Activated CD4-positive, alpha-beta memory T cell treated with anti-CD3 and anti-CD28 coated beads, Interleukin-2, amount 10 ng/mL, durations not matched to agents 7 days and 5 days (primary cell): ENCODE measurements at places on chromosomes 13 and 19.

- no peaks in the 10 kb centered on the region for H3K36me3 ChIP-seq
- H3K4me3 ChIP-seq = no peak overlapping the region
- no peak for DNase-seq
- H3K27ac ChIP-seq = no peak overlapping the region
These were observed 34.7 kb upstream of the DOCK9 start for GRCh38 chr13:99012539-99012938.

DNA sequence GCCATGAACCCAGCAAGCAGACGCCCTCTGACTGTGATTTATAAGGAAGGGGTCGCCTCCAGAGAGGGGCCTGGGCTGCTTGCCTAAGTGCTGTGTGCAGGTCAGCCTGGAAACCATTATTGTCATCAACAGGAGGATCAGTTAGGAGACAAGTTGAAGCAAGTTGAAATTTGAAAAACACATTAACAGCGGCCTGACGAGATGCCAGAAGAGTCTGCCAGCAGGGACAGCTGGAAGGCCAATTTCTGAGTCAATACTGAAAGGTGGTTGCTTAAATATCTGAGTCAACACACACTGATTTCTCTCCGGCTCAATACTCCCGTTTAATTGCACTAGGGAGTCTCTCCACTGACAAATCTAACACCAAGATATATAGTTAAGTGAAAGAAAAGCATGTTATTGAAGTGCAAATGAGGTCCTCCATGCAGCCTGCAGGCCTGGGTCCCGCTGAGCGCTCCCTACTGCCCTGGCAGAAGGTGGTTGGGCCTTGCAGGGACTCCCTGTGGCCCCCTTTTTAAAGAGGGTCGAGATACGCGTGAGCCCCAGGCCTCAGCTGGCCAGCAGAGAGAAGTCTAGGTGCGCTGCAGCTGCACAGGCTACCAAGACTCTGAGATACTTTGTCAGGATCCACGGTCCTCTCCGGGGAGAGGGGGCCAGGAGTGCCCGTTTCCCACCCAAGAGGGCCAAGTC lies 91.1 kb downstream of the RNASEH2B start:
- no peaks in the 10 kb centered on the region for H3K4me1 ChIP-seq
- no peaks in the 10 kb centered on the region for H3K36me3 ChIP-seq
- no peak overlapping the region for H3K4me3 ChIP-seq
- H3K27ac ChIP-seq = no peak overlapping the region
- H3K27me3 ChIP-seq = peaks cover 7% of the 10 kb centered on the region

GRCh38 chr13:56615572-56615971 lies 525.1 kb upstream of the PRR20A start:
- no peak overlapping the region for H3K27ac ChIP-seq
- no peak for DNase-seq

GRCh38 chr19:41895745-41896580 lies 13.0 kb downstream of the ARHGEF1 start:
- H3K4me3 ChIP-seq = no peak overlapping the region
- H3K27ac ChIP-seq = peak overlapping the region; percentile 31
- peaks cover 41% of the 10 kb centered on the region for H3K4me1 ChIP-seq
- H3K36me3 ChIP-seq = peaks cover 64% of the 10 kb centered on the region
- H3K27me3 ChIP-seq = no peaks in the 10 kb centered on the region

GRCh38 chr19:19777692-19778091 lies 43.9 kb downstream of the ZNF506 start:
- H3K27ac ChIP-seq = no peak overlapping the region
- peak overlapping the region; percentile 92 for H3K4me3 ChIP-seq
- H3K36me3 ChIP-seq = peaks cover 46% of the 10 kb centered on the region
- peaks cover 41% of the 10 kb centered on the region for H3K4me1 ChIP-seq

DNA sequence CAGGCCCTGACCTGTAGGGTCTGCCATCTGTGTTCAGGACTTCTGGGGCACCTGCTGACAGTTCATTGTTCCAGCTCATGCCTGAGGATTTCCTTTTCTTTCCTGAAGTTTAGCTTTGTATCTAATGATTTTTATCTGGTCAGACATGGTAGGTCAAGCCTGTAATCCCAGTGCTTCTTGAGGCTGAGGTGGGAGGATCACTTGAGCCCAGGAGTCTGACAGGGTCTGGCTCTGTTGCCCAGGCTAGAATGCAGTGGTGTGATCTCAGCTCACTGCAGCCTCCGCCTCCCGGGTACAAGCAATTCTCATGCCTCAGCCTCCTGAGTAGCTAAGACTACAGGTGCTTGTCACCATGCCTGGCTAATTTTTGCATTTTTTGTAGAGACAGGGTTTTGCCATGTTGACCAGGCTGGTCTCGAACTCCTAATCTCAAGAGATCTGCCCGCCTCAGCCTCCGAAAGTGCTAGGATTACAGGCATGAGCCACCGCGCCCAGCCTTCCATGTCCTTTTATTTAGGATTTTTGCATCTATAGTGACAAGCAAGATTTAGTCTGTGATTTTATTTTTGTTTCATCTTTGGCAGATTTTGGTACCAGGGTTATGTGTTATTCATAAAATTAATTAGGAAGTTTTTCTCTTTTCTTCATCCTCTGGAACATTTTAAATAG lies 33.2 kb downstream of the CHST8 start:
- no peak overlapping the region for H3K27ac ChIP-seq
- no peaks in the 10 kb centered on the region for H3K36me3 ChIP-seq
- no peaks in the 10 kb centered on the region for H3K4me1 ChIP-seq
- no peak for DNase-seq
- H3K4me3 ChIP-seq = no peak overlapping the region

DNA sequence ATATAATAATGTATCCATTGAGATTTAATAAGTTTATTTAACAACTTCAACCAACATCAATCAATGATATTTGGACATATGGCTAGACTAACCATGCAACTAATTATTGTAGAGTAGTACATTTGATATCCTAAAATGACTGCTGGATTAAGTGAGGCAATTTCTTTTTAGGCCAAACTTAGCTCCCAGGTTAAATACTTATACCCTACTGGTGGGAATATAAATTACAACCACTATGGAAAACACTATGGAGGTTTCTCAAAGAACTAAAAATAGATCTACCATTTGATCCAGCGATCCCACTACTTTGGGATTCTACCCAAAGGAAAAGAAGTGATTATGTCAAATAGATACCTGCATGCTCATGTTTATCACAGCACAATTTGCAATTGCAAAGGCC lies 345.8 kb downstream of the RBM26 start:
- no peak overlapping the region for H3K4me3 ChIP-seq
- H3K27ac ChIP-seq = no peak overlapping the region
- H3K4me1 ChIP-seq = no peaks in the 10 kb centered on the region
- no peaks in the 10 kb centered on the region for H3K36me3 ChIP-seq
- H3K27me3 ChIP-seq = peaks cover 6% of the 10 kb centered on the region
- DNase-seq = no peak

DNA sequence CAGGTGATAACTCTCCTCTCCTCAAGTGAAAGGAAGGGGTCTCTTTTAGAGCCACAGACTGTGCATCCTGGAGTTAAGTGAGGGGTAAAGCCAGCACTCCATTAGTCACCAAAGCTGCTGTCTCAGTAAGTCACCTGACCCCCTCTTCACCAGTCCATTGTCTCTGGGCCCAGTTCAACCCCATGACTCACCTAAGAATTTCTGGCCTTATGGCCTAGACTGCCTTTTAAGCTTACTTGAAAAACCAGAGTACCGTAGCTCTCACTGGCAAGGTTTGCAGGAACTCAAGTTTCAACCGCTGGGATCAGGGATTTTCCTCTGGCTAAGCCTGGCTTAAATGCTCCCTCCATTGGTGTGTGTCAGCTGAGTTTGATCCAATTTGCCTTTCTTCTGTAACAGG lies 23.4 kb upstream of the EID2 start:
- no peak overlapping the region for H3K27ac ChIP-seq
- no peaks in the 10 kb centered on the region for H3K36me3 ChIP-seq
- H3K4me3 ChIP-seq = no peak overlapping the region

GRCh38 chr19:10393137-10393536 lies 10.2 kb downstream of the CDC37 start:
- H3K27ac ChIP-seq = no peak overlapping the region
- H3K4me1 ChIP-seq = peaks cover 9% of the 10 kb centered on the region
- H3K4me3 ChIP-seq = no peak overlapping the region
- no peaks in the 10 kb centered on the region for H3K27me3 ChIP-seq
- H3K36me3 ChIP-seq = peaks cover 66% of the 10 kb centered on the region

DNA sequence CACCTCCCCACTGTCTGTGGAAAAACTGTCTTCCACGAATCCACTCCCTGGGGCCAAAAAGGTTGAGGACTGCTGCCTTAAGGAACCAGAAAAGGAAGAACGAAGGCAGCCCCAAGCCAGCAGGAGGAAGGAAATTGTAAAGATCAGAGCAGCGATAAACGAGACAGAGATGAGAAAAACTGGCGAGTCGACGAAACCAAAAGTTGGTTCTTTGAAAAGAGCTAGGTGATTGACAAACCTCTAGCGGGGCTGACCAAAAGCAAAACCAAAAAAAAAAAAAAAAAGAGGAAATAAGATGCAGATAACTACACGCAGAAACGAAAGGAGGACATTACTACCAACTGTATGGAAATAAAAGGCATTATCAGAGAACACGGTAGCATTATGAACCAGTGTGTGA lies 76.9 kb downstream of the GADD45B start:
- peaks cover 2% of the 10 kb centered on the region for H3K36me3 ChIP-seq
- peak; percentile 76 for DNase-seq
- H3K27ac ChIP-seq = peak overlapping the region; percentile 93
- peak overlapping the region; percentile 61 for H3K4me3 ChIP-seq
- H3K27me3 ChIP-seq = peaks cover 3% of the 10 kb centered on the region
- peaks cover 39% of the 10 kb centered on the region for H3K4me1 ChIP-seq

DNA sequence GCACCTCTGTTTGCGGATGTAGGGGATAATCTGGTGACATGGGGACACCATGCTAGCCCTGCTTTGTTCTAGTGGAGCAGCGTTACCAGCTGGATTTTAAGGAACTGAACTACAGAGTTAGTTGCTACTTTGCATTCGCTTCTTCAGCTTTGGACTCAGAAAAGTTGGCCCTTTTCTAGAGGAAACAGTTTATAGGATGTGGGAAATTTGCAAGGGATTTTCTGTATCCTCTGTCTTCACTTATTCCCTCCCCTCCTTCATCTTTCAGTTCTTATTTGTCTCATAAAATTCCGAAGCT lies 2.1 kb downstream of the GATAD2A start:
- H3K27ac ChIP-seq = no peak overlapping the region
- no peak for DNase-seq
- H3K36me3 ChIP-seq = peaks cover 29% of the 10 kb centered on the region
- peaks cover 76% of the 10 kb centered on the region for H3K4me1 ChIP-seq
- no peaks in the 10 kb centered on the region for H3K27me3 ChIP-seq

DNA sequence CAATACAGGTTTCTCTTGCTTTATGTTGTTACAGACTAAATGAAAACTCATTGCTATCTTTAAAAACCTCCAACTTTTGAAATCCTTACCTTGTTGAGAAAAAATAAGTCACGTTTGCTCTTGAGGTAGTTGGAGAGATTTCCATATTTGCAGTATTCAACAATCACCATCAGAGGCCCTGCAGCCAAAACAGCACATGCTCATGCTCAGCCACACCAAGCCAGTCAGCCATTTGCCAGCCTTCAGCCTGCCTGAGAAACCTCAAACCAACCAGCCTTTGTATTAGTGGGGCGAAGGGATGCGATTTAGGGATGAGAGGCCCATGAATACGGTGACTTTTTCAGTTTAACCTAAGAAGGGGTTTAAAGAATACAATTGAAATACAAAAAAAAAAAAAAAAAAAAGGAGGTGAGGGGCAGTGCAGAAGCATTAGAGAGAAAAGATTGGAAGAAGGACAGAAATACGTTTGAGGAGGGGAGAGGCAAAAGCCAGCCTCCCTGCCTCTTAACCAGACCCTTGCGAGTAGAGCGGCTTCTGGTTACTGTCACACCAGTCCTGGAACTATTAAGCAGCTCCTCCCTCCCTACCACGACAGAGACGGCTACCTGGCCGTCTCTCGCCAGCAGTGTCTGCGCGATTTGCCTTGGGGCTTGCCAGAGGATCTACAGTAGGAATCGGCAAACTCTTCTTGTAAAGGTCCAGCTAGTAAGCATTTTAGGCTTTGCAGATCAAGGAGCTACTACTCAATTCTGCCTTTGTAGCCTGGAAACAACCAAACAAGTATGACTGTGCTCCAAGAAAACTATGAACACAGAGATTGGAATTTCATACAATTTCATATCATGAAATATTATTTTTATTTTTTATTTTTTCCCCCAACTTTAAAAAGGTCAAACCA lies 167.3 kb downstream of the FLT1 start:
- no peak overlapping the region for H3K4me3 ChIP-seq
- H3K27ac ChIP-seq = no peak overlapping the region
- H3K27me3 ChIP-seq = peaks cover 3% of the 10 kb centered on the region
- H3K4me1 ChIP-seq = no peaks in the 10 kb centered on the region
- no peaks in the 10 kb centered on the region for H3K36me3 ChIP-seq
- DNase-seq = no peak

- DNase-seq = peak; percentile 65
- H3K4me1 ChIP-seq = peaks cover 73% of the 10 kb centered on the region
- H3K4me3 ChIP-seq = no peak overlapping the region
- H3K27me3 ChIP-seq = peaks cover 3% of the 10 kb centered on the region
These were observed 3.3 kb upstream of the NAPA start for GRCh38 chr19:47518139-47518538.

DNA sequence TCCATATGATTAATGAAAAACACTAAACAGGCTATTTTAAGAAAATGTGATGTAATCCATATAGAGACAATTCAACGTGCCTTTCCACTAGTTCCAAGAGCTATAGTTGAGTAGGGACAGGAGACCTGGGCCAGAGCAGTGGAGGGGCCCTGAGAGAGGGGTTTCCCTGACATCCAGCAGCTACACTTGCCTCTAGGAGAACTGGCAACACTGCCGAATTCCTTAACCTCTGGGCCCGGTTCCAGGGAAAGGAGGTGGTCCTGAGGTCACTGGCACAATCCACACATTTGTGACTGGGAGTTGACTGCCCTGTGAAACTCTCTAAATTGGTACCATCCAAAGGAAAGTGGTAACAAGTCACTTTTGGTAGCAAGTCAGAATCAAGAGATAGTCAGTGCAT lies 264.4 kb downstream of the DCLK1 start:
- H3K4me1 ChIP-seq = no peaks in the 10 kb centered on the region
- no peaks in the 10 kb centered on the region for H3K36me3 ChIP-seq
- H3K4me3 ChIP-seq = no peak overlapping the region
- no peaks in the 10 kb centered on the region for H3K27me3 ChIP-seq
- no peak for DNase-seq

- H3K27ac ChIP-seq = no peak overlapping the region
- H3K36me3 ChIP-seq = no peaks in the 10 kb centered on the region
- H3K4me3 ChIP-seq = no peak overlapping the region
- peaks cover 43% of the 10 kb centered on the region for H3K27me3 ChIP-seq
These were observed 33.0 kb upstream of the IGFL1 start for GRCh38 chr19:46196410-46197124.

GRCh38 chr13:109118521-109118920 lies 489.1 kb downstream of the MYO16 start:
- H3K27me3 ChIP-seq = no peaks in the 10 kb centered on the region
- no peak for DNase-seq
- no peaks in the 10 kb centered on the region for H3K36me3 ChIP-seq
- peaks cover 4% of the 10 kb centered on the region for H3K4me1 ChIP-seq
- H3K27ac ChIP-seq = no peak overlapping the region
- H3K4me3 ChIP-seq = no peak overlapping the region

DNA sequence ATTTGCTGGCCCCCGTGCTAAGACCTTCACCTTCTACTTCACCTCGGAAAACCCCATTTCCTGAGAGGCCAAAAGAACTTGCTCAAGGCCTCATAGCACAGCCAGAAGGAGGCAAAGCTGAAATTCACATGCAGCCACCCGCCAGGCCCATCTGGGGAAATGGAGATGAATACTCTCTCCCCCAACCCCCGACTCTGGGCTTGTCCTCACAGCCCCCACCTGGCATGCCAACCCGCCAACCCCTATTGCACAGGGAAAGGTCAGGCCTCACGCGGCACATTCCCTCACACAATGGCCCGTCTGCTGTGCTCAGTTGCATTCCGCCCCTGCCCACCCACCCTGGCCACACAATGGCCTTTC lies 3.2 kb downstream of the PRX start:
- peaks cover 1% of the 10 kb centered on the region for H3K27me3 ChIP-seq
- no peak for DNase-seq
- H3K36me3 ChIP-seq = no peaks in the 10 kb centered on the region
